GM23248 (cell line): ENCODE measurements at places on chromosomes 6 and 20. TPM values are rescaled to one million over a fixed set of nuclear protein-coding genes. Genes with fewer than 3 reads are reported as not detected.
A peak's percentile ranks its signal among the peaks of the same experiment; 100 is the strongest.

DNA sequence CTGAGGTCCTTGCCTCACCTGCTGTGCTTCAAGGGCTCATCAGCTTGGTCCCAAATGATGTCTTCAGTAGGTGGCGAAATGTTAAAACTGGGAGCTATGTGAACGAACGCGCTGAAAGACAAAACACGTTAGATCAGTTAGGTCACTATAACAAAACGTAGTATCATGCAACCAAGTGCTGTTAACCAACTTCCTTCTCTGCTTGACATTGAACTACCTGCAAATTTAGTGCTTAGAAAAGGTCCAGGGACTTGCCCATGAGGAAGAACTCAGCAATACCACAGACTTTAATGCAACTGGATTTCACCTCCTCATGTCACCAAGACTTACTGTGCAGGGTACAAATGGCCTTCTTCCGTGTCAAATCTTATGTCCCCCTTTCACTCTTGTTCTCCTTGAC, 24.8 kb downstream of the BACH2 start:
- DNase-seq = no peak

DNA sequence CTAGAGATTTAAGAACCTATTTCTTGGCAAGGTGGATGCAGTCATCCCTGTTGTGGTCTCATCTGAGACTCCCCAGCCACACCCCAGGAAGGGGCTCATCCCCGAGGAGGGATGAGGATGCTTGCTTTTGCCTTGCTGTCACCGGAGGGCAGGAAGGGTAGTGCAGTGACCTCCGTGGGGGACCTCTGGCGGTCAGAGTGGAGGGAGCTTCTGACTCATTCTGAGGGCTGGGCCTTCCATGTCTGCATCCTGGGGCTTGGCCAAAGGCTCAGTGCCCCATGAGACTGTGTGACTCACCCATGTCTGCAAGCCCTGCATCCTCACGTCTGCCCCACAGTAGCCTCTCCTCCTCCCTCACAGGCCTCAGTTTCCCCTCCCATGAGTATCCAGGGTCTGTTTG, 38.7 kb downstream of the UQCC2 start:
- peak; percentile 99 for DNase-seq

GRCh38 chr20:51352791-51353190, 189.7 kb downstream of the NFATC2 start:
- no peak for DNase-seq

GRCh38 chr6:36822506-36823269, 16.6 kb downstream of the CPNE5 start:
- no peak for DNase-seq

DNA sequence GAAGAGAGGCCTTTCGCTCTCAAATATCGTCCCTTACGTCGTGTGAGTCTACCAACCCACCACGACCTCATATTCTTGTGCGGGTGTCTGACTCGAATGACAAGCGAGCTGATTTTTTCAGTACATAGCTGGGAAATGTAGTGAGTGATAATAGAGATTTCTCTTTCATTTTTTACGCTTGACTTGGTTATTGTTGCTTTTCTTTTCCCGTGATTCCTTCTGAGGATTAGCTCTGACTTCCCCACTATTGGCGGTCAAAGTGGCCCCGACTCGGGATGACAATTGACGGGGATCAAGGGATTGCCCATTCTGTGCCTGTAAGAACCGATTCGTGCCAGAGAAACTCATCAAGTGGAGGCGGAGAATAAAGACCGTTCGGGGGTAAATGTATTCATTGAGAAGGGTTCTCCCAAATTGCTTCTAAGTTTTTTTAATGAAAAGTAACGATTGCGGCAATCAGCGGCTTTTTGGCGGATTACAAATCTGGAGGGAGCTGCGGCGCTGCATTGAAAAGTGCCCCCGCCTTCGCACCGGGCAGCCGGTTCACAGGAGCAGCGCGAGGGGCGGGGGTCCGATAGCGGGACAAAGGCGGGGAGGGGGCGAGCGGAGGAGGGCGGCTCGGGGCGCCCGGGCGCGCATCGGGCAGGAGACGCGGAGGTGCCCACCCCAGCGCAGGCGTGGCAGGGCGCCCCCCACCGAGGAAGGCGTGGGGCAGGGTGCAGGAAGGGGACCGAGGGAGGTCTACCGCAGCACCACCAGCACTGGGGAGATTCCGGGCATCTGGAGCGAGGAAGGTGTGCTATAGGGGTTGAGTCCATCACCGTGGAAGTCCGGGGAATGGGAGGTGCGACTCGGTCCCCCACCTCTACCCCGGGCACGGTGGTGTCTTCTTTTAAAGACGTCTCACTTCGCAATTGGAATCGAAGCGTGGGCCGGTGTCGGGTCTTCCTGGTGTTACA, 44.5 kb upstream of the OSTM1 start:
- peak; percentile 39 for DNase-seq

DDX43 gene
- total RNA-seq = 0.11 and 0.13 TPM in 2 replicates

MDFI gene
- total RNA-seq = 1.4 TPM in 1 of 2 replicates, not detected in the other
